ENCODE measurements at places on chromosomes 6 and 20.

GRCh38 chr6:107815846-107816245 is 8.3 kb downstream of the SCML4 start:
- no peak for DNase-seq

DNA sequence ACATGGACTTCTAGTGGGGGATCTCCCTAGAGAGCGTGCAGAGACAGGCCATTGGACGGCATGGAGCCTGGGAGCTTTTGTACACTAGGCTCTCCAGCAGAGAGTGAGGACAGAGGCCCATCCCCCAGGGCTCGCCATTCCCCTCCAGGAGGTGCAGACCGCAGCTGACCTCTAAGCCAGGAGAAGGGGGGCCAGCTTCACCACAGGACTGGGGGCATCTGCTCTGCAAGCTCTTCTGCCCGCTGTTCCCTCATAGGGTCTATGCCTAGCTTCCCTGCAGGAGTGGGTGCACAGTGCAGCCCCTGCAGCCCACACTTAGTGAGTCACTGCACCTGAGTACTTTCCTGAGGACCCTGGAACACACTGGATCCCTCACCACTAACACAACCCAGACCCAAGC is 94.4 kb downstream of the FHL5 start:
- no peak for DNase-seq

DNA sequence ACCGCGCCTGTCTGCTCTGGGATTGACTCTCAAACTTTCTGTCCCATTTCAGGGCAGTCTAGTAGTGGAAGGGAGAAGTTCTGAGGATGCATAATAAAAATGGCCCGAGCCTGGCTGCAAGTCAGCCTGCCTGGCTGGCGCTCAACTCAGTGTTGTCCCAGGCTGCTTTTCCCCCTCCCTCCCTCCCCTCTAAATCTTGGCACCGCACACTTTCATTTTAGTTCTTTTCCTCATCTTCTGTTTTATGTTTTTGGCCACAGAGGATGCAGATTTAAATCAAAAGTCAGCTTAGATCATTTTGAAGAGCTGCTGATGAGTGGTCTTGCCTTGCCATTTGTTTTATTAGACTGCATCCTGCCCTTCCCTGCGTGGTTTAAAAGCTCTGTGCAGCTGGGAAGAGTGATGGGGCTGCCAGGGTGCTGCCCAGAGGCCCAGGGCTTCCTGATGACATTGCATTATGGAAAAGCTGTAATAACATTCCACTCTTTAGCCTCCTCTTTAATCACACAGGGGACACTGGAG is 6.5 kb upstream of the UQCC2 start:
- no peak for DNase-seq

DNA sequence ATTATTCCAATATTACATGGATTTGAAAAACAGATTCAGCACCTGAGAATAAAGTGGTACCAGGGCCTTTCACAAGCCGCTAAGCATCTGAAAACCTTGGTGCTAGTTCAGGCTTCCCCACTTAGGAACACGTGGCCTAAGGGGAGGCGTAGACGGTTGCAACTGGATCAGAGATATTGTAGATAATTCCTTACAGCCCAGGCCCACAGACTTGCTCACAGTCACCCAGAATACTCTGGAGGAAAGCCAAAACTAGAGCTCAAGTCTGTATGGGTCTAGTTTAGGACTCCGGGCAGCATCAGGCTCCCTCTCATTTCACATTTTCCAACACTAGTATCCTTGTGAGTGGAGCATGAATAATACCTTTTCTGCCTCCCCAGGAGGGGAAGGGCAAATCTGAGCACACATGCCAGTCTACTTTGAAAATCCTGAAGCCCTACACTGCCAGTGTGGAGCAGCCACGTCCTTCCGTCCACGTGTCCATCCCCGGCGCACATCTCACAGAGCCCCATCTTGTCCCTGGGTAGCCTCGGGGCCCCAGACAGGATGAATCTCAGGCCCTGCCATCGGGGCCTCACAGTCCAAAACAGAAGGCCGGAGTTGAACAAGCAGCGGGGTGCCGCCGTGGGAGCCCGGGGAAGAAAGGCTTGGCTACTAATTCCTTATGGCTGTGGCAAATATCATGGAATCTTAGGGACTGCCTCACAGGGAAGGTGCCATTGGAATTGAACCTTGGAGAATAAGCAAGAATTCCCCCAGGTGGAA is 299.3 kb downstream of the NRN1 start:
- DNase-seq, result no peak

GRCh38 chr6:34462010-34462409 is 3.9 kb upstream of the PACSIN1 start:
- no peak for DNase-seq
